ENCODE measurements at places on chromosomes 2 and 18.

DNA sequence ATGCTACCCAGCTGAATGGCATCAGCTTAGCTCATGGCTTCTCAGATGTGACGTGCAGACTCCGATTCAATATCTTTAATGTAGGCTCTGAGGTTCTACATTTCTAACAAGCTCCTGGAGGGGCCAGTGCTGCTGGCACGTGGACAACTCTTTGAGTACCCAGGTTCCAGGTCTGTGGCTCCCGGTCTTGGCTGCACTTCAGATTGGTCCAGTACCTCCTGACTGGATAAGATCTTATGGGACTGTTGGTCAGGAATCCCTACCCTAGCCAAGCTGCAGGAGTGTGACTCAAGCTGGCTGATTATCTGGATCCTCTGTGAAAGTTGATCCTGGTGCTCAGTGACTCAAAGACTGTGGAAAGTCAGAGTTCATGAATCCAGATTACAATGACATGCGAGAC lies 222.1 kb downstream of the ANKRD30B start:
- DNase-seq: no peak

- no peak for DNase-seq
These were observed 320.0 kb downstream of the NCKAP5 start for GRCh38 chr2:133248264-133248663.

DNA sequence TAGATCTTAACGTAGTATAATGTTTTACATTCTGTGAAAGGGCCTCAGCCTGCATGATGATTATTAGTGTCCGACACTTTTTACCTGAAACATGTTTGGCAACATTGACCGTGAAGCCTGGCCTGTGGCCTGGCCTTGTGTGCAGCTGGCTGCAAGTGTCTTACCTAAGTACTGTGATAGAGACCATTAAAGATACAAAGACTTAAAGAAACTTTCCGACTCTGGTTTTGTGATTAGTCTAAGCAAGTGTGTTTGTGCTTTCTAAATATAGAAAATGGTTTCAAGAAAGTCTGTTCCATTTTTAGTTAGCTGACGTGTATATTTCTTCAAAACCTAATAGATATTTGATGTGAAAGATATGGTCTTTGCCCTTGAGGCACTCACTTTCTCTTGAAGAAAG lies 601.8 kb downstream of the LRP1B start:
- no peak for DNase-seq

DNA sequence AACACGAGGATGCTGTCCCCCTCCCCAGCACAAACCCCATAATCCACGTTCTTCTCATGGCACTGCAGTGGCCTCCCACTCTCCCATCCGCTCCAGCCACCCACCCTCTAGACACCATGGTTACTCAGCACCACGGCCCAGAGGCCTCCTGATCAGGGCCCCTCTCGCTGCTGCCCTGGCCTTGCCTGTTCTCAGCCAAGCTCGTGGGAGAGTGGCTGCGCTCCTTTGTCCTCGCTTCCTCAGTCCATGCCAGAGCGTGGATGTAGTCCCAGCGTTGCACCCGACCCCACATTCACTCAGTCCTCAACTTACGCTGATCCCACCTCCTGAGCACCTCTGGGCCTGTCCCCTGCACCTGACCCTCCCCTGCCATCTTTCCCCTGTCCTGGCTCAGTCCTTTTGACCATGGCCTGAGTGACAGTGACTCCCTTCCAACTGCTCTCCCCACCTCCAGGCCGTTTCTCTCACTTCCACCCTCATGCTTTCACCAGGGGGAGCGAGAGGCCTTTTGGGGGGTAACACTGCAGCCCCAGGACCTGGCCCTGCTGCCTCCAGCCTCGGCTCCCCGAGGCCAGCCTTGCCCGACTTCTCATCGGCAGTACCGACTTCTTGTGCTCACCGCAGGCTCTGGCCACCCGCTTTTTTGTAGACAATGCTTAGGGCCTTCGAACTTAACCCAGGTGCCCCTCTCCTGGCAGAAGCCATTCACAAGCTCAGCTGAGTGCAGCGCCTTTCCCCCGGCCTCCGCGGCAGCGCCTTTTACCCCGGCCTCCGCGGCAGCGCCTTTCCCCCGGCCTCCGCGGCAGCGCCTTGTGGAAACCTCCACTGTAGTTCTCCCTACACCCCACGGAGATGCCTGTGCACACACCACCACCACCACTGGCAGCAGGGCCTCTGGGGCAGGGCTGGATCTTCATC lies 131.4 kb downstream of the CLIP4 start:
- no peak for DNase-seq

DNA sequence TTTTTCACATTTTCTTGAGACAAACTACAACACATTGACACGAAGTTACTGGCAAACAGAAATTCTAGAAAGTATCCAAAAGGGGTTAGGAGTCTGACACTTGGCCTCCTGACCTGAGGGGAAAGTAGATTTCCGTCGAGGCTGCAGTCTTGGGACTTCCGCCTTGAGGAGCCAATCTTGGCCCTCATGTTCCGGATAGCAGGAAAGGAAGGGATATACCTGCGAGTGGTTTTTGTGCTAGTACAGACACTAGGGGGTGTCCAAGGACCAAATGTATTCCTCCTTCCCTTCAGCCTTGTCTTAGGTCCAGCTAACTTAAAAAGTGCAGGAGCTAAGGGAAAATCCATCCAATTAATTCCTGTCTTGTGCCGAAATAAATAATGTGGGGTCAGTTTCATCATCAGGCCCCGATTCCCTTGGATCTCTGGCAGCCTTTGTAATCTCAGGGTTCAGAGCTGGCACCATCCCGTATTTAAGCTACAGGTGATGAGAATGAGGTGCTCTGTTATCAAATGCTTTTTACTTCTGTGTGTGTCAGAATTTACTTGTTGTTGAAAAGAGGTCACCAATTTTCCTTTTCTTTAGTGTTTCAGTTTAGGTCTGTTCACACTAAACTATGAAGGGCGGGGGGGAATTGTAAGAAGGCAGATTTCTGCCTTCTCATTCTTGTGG lies 330.2 kb upstream of the FANCL start:
- DNase-seq: no peak

DNA sequence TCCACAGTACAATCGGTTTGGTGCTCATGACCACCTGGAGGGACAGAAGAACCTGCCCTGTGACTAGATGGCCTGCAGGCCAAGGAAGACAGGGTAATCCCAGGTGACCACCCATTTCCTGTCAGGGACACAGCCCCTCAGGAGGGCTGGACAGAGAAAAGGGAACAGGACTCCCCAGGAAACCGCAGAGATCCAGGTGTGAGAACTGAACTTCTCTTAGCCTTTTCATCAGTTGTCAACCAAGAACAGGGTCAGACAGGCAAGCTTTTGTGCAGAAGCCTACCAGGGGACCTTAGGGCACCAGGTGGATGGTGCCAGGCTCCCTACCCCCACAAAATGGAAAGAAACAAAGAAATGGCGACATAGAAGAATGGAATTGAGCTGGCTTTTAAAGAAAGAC lies 132.3 kb downstream of the HDAC4 start:
- DNase-seq: no peak

DNA sequence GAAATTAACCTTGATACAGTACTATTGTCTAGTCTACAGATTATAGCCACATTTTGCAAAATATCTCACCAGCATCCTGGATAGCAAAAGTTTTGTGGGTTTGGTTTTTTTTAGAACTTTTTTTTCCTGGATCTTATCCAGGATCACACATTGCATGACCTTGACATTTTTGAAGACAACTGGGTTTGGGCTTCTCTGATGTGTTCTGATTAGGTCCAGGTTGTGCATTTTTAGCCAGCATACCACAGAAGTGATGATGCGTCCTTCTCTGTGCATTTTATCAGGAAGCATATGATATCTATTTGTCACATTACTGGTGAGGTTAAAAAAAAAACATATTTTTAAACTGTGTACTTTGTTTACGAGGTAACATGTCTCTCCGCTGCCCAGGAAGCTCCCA lies 221.0 kb upstream of the OSR1 start:
- no peak for DNase-seq

DNA sequence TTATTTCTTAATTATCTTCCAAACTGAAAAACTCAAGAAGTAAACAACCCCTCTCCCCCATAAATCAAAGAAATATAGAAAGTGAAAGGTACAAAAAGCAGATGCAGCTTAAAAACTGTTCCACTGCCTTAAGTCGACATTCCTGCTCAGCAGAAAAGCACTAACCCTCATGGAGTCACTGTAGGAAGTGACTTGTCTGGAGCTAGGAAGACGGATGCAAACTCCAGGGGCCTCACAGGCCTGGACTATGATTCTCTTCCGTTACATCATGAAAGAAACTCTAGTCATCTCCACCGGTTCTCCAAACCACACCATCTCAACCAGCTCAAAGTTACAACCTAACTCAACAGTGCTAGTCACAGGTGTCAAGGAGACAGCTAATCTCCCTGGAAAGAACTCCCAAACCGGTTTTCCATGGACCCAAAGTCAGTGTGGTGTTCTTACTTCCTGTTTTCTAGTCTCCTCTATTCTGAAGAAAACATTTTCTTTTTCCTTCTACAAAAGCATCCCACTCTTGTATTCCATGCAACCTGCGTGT lies 128.4 kb downstream of the PIEZO2 start:
- no peak for DNase-seq

- no peak for DNase-seq
These were observed 89.0 kb upstream of the RBMS1 start for GRCh38 chr2:160582490-160583145.

Data from activated naive CD8-positive, alpha-beta T cell treated with anti-CD3 and anti-CD28 coated beads, Interleukin-2, amount 10 ng/mL, durations not matched to agents 7 days and 5 days (primary cell).